Small intestine (tissue), 16 donors: ENCODE measurements at places on chromosomes 16 and 17. TPM values are rescaled to one million over a fixed set of nuclear protein-coding genes. Genes with fewer than 3 reads are reported as not detected.

CBFA2T3 gene
- 1.4 TPM for polyA plus RNA-seq

E4F1 gene
- 28.1 TPM for polyA plus RNA-seq

RNF157 gene
- polyA plus RNA-seq, result 25.0 TPM

TOP2A gene
- 1.1 TPM for polyA plus RNA-seq

SLC13A2 gene
- polyA plus RNA-seq, result 40.5 TPM

MMP2 gene
- 97.2 TPM for polyA plus RNA-seq

KRT12 gene
- 0.28 TPM for polyA plus RNA-seq
